ENCODE measurements at places on chromosomes 7 and 10. TPM values are rescaled to one million over a fixed set of nuclear protein-coding genes. Genes with fewer than 3 reads are reported as not detected.

Gene LRRC61
- total RNA-seq, result 9.8 TPM

Gene CHST12
- total RNA-seq, result 14.2 TPM

Gene CLIP2
- 12.1 TPM for total RNA-seq

Gene POLR1F
- total RNA-seq, result 18.9 TPM

Gene C10orf95
- not detected for total RNA-seq

Gene FOXI2
- total RNA-seq, result not detected

Gene EPO
- not detected for total RNA-seq

Gene TFPI2
- 5.9 TPM for total RNA-seq

Gene EZH2
- total RNA-seq, result 0.26 TPM

Gene CNTNAP2
- total RNA-seq, result 1.7 TPM

Gene SCIN
- 0.67 TPM for total RNA-seq

Gene TMEM178B
- 15.8 TPM for total RNA-seq

Gene ZNF92
- 2.5 TPM for total RNA-seq

Gene EPHB6
- 8.2 TPM for total RNA-seq

Gene WDR86
- 0.33 TPM for total RNA-seq

Gene AFAP1L2
- total RNA-seq, result 5.8 TPM

Gene ZNF425
- 1.3 TPM for total RNA-seq

Gene UCN3
- total RNA-seq, result not detected

Gene ING3
- 9.9 TPM for total RNA-seq

Gene METTL27
- total RNA-seq, result not detected

Gene FAM25A
- not detected for total RNA-seq

Gene GNGT1
- total RNA-seq, result not detected

Gene MBL2
- total RNA-seq, result not detected

Gene PRTFDC1
- 5.6 TPM for total RNA-seq

Gene TMEM176B
- total RNA-seq, result 227 TPM

Gene NME8
- not detected for total RNA-seq

Gene RET
- 0.44 TPM for total RNA-seq

Gene GIMAP6
- total RNA-seq, result 21.5 TPM

Gene HOXA2
- total RNA-seq, result 0.33 TPM

Gene NRP1
- 83.1 TPM for total RNA-seq
